ENCODE measurements at places on chromosomes 1 and 21.

DNA sequence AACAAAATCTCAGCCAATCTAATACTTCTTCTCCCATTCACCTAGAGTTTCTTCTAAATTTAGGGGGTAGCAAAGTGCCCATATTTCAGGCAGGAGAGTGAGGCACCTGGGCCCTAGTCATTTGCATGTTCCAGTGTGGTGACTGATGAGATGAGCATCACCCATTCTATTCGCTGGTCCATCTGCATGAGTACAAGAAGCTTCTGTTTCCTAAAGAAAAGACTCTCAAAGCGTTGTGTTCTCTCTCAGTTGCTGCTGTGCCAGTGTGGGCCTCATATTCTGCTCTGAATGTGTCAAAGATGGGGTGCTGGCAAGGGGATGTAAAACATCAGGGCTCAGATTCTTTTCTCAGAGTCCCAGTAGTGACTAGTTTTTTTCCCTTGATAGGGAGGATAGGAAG, 16.1 kb upstream of the DPYD start:
- DNase-seq: no peak

DNA sequence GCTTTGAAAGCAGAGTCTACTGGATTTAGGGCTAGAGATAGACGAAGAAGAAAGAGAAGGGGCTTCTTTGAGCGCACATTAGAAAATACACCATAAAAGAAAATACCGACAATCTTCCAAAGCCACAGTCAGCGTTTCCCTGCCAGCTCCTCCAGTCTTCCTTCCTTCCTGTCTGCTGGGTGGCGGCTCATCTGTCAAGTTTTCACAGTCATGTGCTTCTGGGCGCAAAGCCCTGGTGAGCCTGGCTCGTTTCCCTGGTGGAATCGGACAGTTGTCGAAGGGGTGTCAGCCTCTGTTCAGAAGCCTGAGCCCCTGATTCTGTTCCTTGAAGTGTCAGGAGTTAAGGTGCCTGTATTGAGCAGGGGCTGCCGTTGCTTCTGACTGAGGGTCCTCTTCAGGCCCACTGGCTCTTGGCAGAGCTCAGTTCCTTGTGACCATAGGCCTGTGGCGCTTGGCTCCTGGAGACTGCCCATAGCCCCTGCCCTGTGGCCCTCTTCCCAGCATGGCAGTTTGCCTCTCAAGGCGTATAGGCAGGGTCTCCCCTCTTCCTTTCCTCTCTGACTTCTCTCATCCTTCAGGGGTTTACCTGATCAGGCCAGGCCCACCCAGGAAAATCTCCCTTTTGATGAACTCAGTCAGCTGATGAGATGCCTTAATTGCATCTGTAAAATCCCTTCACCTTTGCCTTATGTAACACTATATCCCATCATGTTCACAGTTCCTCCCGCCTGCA, 58.6 kb downstream of the ADARB1 start:
- no peak for DNase-seq

DNA sequence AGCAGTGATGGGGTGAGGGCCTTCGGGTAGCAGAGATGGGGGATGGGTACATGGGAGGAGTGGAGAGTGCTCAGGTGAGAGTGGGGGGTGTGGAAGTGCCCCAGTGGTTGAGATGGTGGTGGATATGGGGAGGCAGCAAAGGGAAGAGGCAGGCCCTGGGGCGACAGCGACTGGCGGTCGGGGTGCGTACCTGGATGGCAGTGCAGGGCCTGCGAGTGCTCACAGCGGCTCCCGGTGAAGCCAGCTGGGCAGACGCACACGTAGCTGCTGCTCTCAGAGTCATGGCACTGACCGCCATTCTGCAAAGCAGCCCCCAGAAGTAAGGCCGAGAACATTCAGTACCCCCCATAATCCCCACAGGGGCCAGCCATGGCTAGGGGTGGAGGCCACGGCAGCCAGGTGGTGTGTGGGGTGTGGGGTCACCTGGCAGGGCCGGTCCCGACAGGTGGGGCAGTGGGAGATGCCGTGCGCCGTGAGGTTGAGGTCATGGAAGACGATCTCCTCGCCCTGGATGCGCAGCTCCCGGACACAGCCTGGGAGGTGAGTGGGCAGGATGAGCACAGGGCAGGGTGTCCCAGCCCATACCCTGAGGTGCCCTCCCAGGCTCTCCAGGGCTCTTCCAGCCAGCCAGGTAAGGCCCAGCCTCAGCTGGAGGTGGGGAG, 18.9 kb downstream of the LDLRAD2 start:
- DNase-seq: no peak

GRCh38 chr1:115299266-115299665, 38.8 kb downstream of the NGF start:
- DNase-seq: no peak

DNA sequence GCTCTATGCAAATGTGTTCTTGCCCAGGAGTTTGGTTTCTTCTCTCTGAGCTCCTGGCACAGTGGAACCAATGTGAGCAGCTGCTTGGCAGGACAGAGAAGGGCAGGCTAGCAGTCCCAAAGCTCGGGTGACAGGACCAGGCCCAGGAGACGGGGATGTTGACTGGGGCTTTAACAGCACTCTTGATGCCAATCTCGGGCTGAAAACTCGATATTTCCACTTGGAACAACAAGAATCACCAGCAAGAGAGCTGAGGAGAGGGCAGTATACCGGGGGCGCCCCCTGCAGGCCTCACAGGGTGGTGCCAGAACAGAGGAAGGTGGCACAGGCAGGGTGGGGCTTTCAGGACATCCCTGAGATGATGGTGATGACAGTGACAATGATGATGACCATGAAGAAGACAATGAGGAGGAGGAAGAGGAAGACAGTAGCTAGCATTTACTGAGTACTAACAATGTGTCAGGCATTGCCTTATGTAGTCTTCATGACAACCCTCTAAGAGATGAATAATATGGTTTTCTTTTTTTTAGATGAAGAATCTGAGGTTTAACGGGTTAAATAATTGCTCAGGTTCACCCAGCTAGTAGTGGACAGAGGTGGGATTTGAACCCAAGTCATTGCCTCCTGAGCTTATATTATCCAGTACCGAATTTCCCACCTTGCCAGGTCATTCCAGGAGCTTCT, 2.7 kb upstream of the KCNJ9 start:
- peak; percentile 52 for DNase-seq

- no peak for DNase-seq
Observed at GRCh38 chr1:168288311-168289052, 7.8 kb downstream of the TBX19 start.

GRCh38 chr1:161921491-161921890, 102.2 kb downstream of the OLFML2B start:
- no peak for DNase-seq

DNA sequence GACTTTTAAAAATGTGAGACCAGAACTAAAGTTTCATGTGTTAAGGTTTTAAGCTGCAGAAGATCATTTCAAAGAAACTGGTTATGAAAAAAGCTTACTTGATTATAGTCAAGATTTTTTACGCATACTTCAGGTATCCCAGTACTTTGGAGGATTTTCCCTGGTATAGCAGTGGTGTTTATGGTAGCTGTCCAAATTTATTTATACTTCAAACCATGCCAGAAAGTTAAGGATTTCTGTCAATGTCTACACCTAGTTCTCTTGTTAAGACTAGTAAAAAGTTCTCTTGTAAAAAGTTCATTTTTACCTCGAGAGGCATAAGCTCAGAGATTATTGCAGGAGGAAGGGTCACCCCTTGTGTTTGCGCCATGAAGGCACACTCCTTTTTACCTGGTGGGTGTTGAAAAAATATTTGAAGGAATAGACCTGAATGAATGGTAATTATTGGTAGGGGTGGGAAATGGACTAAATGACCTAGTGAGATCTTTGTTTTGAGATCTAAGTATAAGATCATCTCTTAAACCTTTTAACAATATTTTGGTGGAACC, 2.8 kb downstream of the DYRK1A start:
- no peak for DNase-seq

- DNase-seq: no peak
Observed at GRCh38 chr1:119391749-119392148, 23.2 kb downstream of the HAO2 start.

DNA sequence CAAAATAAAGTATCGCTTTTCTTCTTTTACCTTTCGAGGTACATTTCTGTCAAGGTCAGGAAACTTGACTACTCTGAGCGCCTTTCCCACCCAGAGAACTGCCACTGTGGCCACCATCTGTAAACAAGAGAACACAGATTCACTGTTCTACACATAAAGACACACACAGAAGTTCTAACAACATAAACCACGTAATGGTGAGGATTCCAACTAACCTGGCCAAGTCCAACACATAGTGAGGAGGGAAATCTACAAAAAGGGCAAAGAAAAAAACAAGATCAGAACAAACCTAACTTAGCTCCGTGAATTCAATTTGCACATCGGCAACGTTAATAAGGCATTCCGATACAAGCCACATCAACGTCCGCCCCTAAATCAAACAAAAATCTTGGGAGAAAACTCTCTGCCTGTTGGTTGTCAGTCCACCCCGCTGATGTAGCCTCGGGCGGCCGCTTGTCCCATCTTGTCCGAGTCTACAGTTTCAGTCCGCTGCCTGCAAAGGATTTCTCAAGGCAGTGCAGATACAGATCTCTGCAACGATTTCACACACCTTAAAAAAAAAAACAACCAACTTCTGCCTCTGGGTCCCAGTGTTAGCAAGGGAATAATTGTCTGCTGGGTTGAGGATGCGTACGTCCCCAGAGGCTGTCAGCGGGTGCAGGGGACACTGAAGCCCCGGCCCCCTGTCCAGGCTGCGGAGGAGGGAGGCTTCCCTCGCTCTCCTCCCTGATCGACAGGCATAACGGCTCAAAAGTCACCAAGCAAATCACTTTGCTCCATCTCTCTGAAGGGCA, 1.0 kb downstream of the SLC35D1 start:
- peak; percentile 2 for DNase-seq

DNA sequence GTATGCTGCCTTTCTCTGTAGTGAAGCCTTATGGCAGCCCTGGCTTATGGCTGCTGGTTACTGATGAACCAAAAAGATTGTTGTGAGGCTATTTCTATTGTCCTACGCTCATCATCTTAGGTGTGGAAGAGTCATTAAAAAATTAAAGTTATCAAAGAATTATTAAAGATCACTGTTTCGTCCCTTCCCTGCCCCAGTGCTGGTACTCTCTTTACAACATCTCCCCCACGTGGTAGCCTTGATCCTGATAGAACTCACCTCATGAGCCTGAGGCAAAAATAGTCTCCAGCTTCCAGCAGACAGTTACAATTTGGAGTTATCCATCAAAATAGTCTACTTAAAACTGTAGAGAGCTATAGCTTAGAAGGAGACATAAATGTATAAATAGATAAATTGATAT, 201.5 kb downstream of the S1PR1 start:
- no peak for DNase-seq

DNA sequence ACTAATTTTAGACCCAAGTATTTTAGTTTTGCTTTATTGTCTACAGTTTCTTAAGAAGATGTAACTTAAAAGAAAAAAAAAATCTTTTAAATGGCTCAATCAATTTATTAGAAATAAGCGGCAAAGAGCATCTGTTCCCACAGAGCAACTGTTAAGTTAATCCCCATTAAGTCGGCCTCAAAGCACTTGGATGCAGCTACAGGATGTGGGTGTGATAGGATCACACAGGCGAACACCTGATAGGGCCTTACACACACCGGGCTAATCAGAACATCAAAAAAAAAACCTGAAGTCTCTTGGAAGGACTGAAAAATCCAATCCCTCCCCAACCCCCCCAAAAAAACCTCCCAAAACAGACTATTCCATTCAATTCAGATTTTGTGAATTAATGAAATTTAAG, 23.0 kb downstream of the APP start:
- DNase-seq: no peak

DNA sequence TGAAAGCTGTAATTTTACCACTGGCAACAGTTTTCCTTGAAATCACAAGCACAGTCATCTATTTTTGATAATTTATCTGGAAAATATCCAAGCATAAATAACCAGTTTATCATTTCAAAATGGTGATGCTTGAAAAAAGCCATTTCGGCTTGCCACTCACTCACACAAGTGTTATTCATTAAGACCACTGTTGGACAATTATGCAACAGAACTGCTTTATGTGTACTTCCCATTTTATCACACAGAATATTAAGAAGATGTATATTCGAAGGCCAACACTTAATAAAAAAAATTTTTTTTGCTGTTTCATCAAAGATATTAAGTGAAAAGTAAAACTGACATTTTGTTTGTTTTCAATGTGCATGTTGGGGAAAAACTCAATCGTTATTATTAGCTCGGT, 62.3 kb downstream of the EIF4G3 start:
- no peak for DNase-seq

DNA sequence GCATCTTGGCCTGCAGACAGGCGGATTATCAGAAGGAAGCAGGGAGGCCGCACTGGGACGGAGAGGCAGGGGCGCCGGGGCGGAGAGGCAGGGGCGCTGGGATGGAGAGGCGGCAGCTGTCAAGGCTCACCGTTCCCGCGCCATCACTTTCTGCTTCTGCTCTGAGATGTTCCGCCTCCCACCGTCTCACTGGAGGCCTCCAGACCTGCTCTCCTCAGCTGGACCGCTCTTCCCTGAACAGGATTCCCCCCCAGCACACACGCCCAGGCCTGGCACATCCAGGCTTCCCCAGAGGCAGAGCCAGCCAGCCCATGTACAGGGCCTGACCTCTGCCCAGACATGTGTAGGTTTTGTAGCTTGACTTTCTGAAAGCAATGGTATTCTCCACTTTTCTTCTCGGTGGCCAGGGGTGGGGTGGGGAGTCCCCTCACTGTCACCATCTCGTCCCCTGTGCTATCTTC, 84.1 kb downstream of the RIPK4 start:
- DNase-seq: no peak
